ENCODE measurements at places on chromosomes 5 and 9.

GRCh38 chr5:68287631-68287975 lies 72.0 kb downstream of the PIK3R1 start:
- no peak for DNase-seq

GRCh38 chr5:79955941-79956670 lies 35.0 kb downstream of the MTX3 start:
- DNase-seq: peak; percentile 17

DNA sequence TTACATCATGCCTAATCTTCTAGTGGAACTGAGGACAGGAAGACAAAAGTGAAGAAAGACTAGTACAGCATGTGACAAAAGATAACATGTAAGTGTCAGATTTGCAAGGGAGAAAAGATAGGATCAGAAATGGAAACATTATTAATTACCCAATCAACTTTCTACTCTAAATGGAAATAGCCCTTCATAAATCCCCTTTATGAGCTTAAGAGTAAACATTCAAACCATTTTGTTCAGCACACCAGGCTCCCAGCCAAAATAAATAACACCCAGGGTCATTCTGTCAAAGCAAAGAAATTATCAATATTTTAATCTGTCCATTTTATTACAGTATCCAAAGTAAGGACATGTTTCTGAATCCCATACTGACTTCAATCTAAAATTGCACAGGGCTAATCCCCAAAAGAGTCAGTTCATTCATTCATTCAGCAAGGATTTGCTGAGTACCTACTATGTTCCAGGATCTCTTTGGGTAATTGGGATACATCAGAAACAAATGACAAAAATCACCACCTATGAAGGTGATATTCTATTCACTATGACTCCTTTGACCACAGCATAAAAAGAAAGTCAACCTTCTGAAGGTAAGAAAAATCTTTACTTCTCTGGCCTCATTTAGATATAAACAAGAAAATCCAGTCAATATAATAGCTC lies 5.3 kb downstream of the PRELID2 start:
- no peak for DNase-seq

GRCh38 chr5:163309914-163310313 lies 127.5 kb upstream of the CCNG1 start:
- no peak for DNase-seq

DNA sequence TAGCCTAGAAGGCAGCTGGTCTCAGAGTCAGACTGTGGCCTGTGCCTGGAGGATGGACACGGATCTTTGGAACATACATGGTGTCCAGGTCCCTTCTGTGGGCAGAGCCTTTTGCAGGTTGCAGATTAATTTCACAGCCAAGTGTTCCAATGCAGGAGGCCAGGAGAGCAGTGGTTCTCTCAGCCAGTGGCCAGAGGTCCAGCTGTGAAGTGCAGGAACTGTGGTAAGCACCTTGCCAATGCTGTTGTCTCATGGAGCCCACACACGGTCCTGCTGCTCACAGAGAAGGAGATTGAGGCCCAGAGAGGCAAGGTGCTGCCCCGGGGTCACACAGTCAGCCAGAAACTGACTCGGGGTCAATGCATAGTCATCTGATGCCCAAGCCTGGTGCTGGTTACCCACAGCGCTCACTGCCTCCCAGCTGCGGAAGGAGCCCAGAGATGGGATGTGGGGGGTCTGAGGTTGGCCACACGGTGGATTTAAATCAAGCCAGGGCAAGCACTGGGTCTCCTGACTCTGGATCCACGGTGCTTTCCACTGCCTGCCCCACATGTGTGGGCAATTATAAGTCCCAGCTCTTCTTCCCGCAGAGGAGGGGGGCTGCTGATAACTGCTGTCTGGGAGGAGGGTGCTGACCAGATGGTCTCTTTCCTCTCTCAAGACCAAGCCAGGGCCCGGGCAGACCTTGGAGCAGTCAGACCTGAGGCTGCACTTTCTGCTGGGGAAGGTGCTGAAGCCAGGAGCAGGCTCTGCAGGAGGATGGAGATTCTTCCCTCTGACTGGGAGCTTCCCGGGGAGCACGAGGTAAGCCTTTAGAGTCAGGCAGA lies 2.8 kb downstream of the PDGFRB start:
- DNase-seq: peak; percentile 54

GRCh38 chr5:107431536-107431935 lies 239.2 kb downstream of the EFNA5 start:
- DNase-seq: no peak

DNA sequence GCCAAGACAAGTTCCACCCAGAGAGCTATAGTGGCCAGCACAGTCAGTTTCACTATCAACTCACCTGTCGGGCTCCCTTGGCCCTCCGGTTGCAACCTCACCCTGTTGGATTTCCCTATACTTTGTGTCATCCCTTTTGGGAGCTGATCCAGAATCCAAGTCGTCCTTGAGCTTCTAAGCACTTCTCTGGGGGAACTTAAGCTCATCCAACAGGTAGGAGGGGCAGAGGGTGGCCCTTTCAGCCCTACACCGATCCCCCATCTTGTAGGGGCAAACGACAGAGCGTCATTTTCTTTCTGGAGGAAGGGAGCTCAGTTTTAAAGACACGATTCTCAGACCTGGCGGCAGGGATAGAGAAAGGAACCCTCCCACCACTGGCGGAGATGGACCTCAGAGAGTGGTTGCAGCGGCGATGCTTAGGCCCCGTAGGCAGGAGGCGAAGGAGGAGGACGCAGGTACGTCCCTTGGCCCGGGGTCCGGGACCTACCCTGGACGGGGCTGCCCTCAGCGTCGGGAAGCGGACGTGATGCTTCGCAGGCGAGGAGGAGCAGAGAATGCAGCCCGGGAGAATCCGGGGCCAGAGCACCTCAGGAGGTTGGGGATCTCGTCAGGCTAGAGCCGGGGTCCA lies 519 bp downstream of the ZER1 start:
- peak; percentile 61 for DNase-seq

DNA sequence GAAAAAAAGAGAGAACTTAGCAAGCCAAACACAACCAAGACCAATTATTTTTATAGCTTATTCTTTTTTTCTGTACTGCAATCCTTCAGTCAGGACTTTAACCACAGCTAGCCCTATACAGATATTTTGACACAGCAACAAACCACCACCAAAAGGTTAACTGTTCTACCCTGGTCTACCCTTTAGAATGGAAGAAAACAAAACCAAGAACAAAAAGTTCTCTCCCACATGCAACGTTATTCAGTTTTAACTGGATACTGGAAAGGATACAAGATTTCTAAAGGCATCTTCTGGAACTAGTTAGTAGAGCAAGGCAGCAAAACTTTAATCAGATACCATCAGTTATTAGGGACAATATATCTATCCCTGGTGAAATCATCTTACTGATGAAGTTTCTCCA lies 32.6 kb downstream of the ECPAS start:
- no peak for DNase-seq

GRCh38 chr5:174751154-174752000 lies 27.0 kb downstream of the MSX2 start:
- peak; percentile 64 for DNase-seq

GRCh38 chr9:76894198-76894597 lies 11.7 kb downstream of the PRUNE2 start:
- DNase-seq: no peak

- DNase-seq: no peak
Measured at GRCh38 chr5:11890777-11891176, 13.5 kb downstream of the CTNND2 start.

DNA sequence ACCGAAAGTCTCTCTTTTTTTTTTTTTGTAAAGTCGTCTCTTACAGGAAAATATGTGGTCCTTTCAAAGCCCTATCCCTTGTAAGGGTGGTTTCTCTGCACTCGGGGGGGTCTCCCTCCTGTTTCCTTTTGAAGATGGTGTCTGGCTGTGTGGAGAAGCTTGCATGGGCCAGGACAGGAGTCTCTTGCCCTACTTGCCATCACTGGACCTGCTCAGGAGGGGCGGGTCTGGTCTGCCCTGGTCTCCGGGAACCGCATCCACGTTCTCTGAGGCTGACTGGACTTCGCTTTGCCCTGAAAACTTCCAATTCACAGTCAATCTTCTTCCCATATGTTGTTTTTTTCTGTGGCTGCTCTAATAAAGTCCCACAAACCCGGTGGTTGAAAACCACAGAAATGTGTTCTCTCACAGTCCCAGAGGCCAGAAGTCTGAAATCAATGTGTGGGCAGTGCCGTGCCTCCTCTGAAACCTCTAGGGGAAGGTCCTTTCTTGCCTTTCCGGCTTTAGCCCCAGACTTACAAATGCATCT lies 92.9 kb upstream of the IER5L start:
- peak; percentile 93 for DNase-seq

- DNase-seq: no peak
Measured at GRCh38 chr5:52897238-52897614, 91.9 kb upstream of the ITGA2 start.

- no peak for DNase-seq
Measured at GRCh38 chr9:28206280-28206679, 633.0 kb upstream of the C9orf72 start.

DNA sequence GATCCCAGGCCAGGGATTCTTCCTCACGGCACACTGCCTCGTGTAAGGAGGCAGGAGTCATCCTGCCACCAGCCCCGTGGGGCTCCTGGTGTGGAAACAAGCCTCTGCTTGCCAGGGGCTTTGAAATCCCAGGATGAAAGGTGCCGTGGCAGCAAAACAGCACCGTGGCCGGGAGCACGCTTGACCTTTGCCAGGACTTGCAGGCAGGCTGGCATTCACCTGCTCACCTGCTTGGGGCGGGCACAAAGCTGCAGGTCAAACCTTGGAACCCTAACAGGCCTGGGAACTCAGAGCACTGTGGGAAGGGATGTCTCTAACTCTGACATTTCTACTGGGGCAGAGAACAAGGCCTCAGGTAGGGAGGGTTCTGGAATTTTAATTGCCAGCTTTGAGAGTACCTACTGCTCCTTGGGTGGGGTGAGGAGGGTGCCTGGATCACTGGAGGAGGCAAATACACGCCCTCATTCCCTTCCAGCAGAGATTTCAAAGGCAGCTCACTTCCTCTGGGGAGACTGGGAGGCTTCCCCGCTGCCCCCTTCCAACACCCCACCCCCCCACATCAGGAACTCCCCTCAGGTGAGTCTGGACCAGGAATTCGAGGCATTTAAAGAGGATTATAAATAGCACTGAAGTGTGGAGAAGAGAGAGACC lies 45.6 kb upstream of the STXBP1 start:
- DNase-seq: no peak

GRCh38 chr9:123828449-123828848 lies 101.5 kb downstream of the DENND1A start:
- DNase-seq: no peak

DNA sequence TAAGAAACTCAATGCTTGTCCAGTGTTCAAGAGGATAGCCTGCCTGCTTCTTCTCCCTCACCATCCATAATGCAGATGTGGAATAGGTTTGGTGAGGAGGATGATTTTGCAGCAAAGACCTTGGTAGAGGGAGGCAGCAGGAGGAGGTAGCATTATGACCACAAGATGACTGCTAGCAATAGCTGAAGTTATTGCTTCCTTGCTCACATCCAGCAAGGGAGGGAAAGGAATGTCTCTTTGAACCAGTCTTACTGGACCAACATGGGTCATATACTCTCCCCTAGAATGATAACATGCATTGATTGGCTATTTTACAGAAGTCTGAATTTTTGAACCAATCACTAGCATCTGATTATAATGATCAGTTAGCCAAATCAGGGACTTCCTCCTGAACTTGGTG lies 607.6 kb downstream of the EBF1 start:
- DNase-seq: no peak

- no peak for DNase-seq
Measured at GRCh38 chr9:119458068-119458467, 88.8 kb upstream of the BRINP1 start.

DNA sequence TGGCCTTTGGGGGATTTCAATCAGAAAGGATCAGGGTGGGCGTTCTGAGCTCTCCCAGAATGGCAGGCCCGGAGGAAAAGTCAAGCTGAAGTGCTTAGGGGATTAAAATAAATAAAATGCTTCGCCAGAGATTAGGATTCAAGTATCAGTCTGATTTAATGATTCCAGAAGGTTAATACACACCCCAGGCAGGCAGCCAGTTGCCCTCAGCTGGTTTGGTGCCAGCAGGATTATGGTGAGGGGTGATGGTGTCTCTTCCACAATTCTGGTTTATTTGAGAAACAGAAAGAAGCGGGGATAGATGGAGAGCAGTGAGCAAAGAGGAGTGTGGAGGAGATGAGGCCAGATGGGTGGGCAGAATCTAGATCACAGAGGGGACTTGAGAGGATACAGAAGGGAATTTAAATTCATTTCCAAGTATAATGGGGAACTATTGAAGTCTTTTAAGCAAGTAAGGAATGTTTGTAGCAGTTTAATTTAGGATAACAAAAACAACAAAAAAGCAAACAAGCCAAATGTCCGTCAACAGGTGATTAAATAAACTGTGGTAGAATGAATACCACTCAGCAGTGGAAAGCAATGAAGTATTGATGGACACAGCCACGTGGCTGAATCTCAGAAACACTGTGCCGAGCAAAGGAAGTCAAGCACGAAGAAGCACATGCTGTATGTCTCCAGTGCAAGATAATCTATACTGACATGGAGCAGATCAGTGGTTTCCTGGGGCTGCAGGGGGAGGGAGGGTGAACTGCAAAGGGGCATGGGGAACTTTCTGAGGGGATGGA lies 297.7 kb downstream of the MSX2 start:
- DNase-seq: no peak

DNA sequence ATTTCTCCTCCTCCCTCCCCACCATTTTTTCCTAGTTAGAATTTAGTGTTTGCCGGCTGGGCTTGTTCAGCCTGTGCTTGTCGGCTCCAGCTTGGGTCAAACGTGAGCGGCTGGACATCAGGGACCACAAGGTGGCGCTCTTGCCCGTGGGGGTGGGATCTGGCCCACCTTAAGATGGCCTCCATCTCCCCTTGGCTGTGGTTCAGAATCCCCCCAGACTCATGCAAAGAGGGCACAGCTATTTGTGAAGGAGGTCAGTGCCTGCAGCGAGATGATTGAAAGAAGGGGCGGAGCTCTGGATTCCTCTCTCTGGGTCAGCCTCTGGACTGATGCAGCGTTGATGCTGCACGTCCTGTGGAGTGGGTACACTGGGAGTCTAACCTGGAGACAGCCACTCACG lies 283.3 kb upstream of the TUT7 start:
- DNase-seq: peak; percentile 82

- no peak for DNase-seq
Measured at GRCh38 chr9:6049798-6050197, 34.4 kb upstream of the RANBP6 start.

- DNase-seq: no peak
Measured at GRCh38 chr9:122364117-122364782, 6.6 kb upstream of the PTGS1 start.

GRCh38 chr5:55510523-55510880 lies 24.3 kb downstream of the PLPP1 start:
- no peak for DNase-seq

GRCh38 chr9:136782452-136782851 lies 8.7 kb upstream of the TMEM141 start:
- no peak for DNase-seq
